ENCODE measurements at places on chromosomes 6 and 20.

GRCh38 chr6:154960299-154960843 is 34.7 kb upstream of the TIAM2 start:
- DNase-seq: no peak

GRCh38 chr6:72560721-72561593 is 60.9 kb upstream of the KCNQ5 start:
- DNase-seq: no peak

DNA sequence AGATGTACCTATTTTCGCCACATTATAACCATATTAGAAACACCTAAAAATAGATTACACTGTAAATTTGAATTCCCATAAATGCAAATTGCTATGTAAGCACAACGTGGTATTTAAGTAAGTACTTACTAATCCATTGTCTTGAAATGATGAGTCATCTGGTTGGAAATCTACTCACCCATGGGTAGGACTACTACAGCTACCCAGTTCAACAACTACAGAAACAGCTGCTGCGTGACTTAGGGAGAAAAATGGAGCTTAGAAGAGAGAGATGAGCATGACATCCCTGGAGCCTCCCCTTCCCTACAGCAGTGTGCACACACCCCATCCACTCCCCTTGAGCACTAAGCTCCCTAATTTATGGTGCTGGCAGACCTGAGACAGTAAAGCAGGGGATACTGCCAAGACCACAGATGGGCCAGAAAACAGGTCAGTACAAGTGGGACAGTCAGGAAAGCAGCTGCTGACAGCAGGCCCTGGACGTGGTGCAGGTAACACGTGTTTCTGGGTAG is 26.9 kb downstream of the RRAGD start:
- peak; percentile 91 for DNase-seq

- DNase-seq: no peak
These were observed 17.2 kb upstream of the NCR2 start for GRCh38 chr6:41318261-41318653.

- no peak for DNase-seq
These were observed 94.9 kb downstream of the KCNB1 start for GRCh38 chr20:49387581-49387939.

DNA sequence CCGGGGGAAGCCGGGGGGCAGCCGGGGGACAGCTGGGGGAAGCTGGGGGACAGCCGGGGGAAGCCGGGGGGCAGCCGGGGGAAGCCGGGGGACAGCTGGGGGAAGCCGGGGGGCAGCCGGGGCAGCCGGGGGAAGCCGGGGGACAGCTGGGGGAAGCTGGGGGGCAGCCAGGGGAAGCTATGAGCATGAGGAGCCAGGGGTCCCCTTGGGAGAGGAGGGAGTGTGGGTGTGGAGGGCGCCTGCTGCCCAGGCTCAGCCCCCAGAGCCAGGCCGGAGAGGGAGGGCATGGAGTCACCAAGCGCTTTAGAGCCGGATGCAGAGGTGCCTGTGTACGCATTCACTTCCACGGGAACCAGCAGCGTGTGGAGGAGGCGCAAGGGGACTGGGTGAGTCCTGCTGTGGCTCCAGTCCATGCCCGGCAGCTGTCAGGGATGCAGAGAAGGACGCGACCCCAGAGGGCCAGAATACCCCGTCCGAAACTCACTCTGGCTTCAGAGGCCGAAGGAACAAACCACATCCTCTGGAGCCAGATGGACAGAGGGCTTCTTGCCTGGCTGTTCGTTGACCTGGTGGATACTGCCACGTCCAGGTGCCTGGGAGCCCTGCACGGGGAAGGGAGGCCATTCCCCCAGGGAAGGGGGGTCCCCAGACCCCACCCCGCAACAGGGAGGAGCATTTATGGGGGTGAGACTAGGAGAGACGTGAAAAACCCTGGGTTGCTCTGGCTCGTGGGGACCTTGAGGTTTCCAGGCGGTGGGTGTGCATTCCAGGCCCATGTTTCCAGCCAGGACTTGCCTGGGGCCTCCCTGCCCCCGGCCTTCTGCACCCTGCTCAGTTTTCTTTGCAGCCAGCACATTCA is 26.5 kb upstream of the DACT2 start:
- no peak for DNase-seq

DNA sequence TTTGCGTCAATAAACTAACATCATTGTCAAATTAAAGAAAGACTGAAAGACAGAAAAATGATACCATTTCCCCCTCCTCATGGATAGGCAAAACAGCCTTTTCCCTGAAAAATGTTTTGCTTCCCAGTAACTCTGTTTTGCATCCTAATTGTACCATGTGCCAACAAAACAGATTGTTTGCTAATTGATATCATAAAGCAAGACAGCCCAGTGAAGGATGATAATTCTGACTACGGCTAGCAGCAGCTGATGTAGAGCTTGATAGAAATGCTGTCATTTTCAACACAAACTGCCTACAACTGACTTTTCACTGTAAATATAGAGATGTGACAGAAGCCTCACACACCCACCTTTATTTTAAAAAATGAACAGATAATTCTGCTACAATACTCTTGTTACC is 1061.6 kb downstream of the HACE1 start:
- DNase-seq: no peak

GRCh38 chr6:148548749-148549140 is 198.1 kb upstream of the UST start:
- DNase-seq: no peak

DNA sequence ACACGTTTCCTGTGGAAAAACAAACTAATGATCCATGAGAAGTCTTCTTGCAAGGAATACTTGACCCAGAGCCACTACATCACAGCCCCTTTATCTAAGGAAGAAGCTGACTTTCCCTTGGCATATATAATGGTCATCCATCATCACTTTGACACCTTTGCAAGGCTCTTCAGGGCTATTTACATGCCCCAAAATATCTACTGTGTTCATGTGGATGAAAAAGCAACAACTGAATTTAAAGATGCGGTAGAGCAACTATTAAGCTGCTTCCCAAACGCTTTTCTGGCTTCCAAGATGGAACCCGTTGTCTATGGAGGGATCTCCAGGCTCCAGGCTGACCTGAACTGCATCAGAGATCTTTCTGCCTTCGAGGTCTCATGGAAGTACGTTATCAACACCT is 35.4 kb downstream of the GCNT2 start:
- DNase-seq: no peak

GRCh38 chr20:38889792-38890496 is 36.3 kb upstream of the FAM83D start:
- DNase-seq: no peak

DNA sequence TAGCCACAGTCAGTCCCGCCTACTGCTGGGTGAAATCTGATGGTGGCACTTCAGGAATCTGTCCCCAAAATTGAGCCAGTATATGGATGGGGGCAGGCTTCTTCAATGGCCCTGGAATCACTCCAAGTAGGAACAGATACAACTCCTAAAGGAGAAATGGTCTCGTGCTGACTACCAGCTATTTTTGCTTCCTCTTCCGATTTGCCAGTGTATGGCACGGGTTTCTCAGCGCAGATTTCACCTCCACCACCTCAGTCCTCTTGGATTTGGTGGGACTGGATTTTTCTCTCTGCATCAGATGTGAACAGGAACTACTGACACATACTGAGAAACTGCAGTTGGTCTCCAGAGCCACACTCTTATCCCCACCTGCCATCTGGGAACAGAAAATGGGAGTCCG is 27.2 kb downstream of the PNPLA1 start:
- DNase-seq: no peak

- no peak for DNase-seq
These were observed 38.3 kb upstream of the LTV1 start for GRCh38 chr6:143804835-143805239.

All from epithelial cell of esophagus (primary cell).